Activated CD8-positive, alpha-beta memory T cell treated with anti-CD3 and anti-CD28 coated beads, Interleukin-2, amount 10 ng/mL, durations not matched to agents 7 days and 5 days (primary cell): ENCODE measurements at places on chromosomes 6 and 20. TPM values are rescaled to one million over a fixed set of nuclear protein-coding genes. Genes with fewer than 3 reads are reported as not detected.

DNA sequence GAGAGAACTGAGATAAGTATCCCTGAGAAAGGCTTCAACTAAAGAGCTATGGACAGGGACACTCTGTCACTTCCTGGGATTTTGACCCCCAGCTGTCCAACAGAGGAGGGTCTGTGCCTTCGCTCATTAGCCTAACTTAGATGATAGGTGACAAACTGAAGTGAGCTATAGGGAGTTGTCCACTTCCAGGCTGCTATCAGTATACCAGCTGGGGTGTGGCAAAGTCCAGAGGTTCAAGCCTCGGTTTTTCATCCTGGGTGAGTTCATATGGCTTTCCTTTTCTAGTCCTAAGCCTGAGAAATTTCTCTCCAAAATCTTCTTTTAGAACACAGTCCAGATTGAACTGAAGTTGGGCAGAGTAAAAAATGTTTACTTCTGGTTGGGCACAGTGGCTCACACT is 5.9 kb upstream of the PAQR8 start:
- no peak for DNase-seq

PAX1 gene
- not detected for total RNA-seq

- DNase-seq = no peak
These were observed 271.6 kb upstream of the SGK1 start for GRCh38 chr6:134589512-134589911.

DNA sequence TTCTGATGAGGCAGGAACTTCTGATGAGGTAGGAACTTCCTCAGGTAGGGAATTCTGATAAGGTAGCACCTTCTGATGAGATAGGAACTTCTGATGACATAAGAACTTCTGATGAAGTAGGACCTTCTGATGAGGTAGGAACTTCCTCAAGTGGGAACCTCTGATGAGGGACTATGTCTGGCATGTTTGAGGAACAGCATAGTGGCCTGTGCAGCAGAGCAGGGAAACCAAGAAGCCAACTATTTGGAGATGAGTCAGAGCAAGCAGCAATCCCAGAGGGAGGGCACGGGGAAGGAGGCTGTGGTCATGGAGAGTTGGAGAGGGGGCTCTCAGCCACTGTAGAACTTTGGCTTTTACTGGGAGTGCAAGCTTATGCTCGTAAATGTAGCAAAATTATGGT is 132.4 kb downstream of the CFAP61 start:
- DNase-seq = no peak

GRCh38 chr20:51027035-51027795 is 4.3 kb upstream of the KCNG1 start:
- DNase-seq = no peak

DNA sequence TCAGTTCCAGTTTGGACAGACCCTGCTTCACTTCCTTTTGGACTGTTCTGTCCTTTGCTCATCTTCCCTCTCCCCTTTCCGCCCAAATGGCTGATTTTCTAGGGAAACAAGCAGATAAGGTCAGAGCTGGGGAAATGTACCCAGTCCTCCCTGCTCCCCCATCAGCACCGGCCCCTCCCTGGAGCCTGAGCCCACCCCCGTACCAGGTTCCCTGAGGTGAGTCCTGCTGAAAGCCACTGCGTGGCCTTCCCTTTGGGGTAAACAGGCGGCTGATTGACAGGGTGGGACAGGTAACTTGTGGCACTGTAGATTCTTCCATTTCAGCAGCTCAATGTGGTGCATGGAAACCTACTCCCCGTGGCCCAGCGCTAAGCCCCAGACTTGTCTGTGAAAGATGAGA is 70.5 kb downstream of the NPEPL1 start:
- no peak for DNase-seq

DNA sequence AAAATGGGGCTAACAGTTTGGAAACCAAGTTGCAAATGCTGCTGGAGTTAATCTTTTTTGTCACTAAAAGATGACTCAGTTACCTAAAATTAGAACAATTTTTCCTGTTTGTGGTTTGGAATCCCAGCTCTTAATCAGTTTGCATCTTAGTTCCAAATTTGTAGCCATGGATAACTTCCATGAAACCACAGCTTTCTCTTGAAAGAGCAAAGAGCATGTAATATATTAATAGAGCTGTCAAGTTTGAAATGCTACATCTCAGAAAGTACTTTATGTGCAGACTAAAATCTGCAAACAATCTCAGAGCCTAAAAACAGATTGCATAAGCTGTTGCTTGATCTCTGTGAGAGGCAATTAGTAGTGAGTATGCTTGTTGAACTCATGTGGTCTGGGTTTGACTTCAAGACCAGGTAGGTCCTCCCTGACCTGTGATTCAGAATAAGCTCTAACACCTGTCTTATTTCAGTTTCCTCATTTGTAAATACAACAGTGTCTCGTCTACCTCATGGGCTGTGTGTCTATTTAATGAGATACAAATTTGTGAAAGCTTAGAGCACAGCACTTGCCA is 23.5 kb downstream of the DHX35 start:
- no peak for DNase-seq

- DNase-seq = no peak
These were observed 78.9 kb downstream of the FAM217A start for GRCh38 chr6:3999800-4000661.

GRCh38 chr20:1800777-1801176 is 94.4 kb upstream of the SIRPA start:
- DNase-seq = no peak

PRDM13 gene
- total RNA-seq = 0.14 TPM

RAB44 gene
- not detected for total RNA-seq

GRCh38 chr20:37316775-37317170 is 27.3 kb downstream of the MANBAL start:
- no peak for DNase-seq

- DNase-seq = peak; percentile 50
These were observed 80.7 kb upstream of the CCN6 start for GRCh38 chr6:111973118-111973761.

DZANK1 gene
- total RNA-seq = 2.0 TPM

TNFRSF21 gene
- 0.40 TPM for total RNA-seq

GRCh38 chr6:7566107-7566506 is 23.9 kb upstream of the SNRNP48 start:
- DNase-seq = no peak

SIRPA gene
- not detected for total RNA-seq

VNN1 gene
- not detected for total RNA-seq

DNA sequence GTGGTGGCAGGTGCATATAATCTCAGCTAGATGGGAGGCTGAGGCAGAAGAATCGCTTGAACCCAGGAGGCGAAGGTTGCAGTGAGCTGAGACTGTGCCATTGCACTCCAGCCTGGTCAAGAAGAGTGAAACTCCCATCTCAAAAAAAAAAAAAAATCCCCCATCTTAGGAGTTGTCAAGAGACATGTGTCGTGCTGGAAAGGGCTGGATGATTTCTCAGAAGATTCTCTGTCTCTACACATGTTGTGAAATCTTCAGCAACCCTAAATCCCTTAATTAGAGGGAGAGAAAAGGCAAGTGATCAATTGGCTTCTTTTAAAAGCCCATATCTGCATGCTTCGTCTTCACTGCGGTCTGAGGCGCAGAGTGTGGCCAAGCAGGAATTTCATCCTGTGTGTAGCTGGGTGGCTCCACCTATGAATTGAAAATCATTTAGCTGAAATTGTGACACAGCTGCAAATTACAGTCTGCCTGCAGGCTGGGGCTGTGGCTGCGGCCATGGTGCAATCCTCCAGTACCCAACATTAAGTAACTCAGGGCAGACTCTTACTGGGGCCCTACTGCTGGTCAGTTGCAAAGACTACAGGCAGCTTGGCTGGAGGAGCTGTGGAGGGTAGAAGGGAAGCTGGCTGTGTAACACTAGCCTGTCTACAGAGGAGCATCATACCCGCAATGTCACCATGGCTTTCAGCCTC is 3.2 kb upstream of the TGM3 start:
- DNase-seq = no peak

GRCh38 chr6:107641500-107641941 is 151.6 kb downstream of the SOBP start:
- DNase-seq = no peak

DNA sequence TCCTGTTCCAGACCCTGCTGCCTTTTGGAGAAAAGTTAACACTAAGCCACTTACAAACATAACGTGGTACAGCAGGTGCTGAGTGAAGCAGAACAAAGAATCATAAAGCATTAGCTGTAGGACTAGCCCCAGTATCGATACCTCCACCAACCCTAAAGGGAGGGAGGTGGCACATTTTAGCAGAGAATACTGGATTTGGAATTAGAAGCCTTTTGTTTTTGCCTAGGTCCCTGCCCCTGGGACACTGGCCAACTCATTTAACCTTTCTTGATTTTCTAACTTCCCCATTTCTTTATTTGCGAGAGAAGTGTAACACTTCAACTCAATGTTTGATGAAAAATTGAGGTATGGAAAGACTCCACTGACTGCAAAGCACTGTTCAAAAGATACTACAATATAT is 93.5 kb downstream of the B3GAT2 start:
- DNase-seq = no peak

GRCh38 chr6:89200706-89201215 is 16.4 kb downstream of the GABRR1 start:
- no peak for DNase-seq

SMPDL3A gene
- total RNA-seq = not detected

DNA sequence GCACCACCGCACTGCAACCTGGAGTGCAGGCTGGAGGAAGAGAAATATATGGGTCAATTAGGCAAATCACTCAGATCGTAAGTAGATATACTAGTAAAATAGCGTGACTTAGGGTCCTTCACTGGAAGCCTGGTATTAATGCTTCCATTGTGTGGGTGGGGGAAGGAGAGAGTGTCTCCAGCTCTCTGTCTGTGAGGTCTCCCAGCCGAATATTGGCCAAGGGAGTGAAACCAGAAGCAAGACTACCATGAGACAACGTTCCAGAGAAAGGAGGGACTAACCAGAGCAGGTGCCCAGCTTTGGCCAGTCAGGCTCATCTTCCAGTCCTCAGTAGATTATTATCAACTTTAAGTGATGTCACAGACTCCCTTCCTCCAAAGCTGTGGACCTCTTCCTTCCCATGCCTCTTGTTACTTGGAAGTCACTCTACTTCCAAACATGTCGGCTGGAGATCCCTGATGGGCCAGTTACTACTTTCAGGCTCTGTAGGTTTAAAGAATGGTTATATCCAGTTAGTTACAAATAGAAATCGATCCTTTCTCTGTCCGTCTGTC is 28.8 kb downstream of the MTHFD1L start:
- peak; percentile 9 for DNase-seq

DNA sequence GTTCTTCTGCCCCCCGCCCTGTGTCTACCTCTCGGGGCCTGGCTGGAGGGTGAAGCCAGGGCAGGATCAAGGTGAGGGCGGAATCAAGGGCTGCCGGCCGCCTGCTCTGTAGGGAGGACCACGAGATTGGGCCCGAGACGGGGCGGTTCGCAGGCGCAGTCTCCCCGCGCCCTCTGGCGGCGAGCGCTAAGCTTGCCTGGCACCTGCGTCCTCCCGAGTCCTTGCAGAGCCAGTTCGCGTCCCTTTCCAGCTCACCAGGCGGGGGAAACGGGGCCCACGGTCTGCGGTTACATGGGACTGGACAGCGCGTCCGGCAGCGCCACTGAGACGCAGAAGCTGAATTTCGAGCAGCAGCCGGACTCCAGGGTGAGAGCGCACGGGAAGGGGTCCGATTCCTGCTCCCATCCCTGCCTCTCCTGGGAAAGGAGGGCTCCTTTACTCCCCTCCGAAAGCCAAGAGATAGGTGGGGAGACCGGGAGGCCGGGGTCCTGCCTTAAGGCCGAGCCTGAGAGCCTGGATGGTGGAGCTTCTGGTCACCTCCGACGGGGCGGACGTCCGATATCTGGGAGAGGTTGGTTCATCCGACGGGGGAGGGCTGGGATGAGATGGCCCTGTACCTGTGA is 3.6 kb upstream of the MATN4 start:
- peak; percentile 77 for DNase-seq

SIM1 gene
- total RNA-seq = 0.07 TPM

DNA sequence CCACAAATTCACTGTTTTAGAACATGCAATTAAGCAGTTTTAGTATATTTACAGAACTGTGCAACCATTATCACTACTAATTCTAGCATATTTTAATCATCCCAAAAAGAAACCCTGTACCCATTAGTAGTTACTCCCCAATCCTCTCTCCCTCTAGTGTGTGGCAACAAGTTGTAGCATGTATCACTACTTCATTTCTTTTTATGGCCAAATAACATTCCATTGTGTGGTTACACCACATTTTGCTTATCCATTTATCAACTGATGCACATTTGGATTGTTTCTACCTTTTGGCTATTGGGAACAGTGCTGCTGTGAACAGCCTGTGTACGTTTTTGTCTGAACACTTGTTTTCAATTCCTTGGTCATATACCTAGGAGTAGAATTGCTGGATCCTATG is 31.5 kb upstream of the FKBP1A start:
- no peak for DNase-seq

DNA sequence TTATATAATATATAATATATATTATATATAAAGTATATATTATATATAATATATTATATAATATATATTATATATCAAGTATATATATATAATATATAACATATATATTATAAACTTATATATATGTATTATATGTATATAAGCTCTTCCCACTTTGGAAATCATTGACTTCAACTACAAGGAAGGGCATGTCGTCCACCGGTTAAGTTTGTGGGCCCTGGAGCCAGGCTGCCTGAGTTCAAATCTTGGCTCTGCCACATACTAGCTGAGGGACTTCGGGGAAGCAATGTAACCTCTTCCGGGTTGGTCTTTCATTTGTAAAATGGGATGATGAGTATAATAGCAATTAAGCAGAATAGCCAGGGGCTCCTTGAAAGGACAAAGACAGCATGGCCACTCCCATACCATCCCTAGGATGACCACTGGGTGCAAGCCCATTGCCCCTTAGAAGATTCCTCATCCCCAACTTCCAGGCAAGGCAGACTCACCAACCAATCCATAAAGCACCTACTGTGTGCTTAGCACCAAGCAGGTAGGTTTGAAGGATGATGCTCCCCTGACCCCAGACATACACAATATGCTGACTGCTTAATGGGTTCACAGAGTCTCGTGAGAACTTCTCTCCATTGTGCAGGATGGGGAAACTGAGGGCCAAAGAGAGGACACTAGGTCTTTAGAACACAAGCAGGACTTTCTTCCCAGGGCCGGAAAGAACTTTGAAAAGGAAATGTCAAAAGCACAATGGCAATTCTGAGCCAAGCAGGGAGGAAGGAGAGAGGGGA is 163.2 kb downstream of the MRPL14 start:
- DNase-seq = no peak

- DNase-seq = no peak
These were observed 34.7 kb upstream of the TGM3 start for GRCh38 chr20:2261046-2261485.

DNA sequence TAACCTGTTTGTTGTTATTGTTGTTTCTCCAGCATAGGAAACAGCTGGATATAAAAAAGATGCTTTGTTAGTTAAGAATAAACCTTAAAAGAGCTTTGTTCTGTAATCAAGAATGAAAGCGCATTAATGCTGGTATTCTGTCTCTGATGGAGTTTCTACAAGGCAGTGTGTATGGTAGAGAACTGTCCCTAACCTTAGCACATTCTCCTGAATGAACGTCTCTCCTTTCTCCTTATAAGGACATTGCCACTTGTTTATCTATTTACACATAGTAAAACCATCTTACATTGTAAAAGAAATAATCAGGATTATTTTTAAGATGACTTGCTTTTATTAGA is 33.8 kb upstream of the LCA5 start:
- no peak for DNase-seq

MEP1A gene
- total RNA-seq = not detected

SLC22A3 gene
- total RNA-seq = not detected

- no peak for DNase-seq
These were observed 83.8 kb upstream of the FOXO3 start for GRCh38 chr6:108476847-108477430.

GRCh38 chr20:49682278-49682677 is 31.4 kb downstream of the B4GALT5 start:
- DNase-seq = no peak
